Osteocyte (in vitro differentiated cells): ENCODE measurements at places on chromosomes 7 and 10. TPM values are rescaled to one million over a fixed set of nuclear protein-coding genes. Genes with fewer than 3 reads are reported as not detected.
A peak's percentile ranks its signal among the peaks of the same experiment; 100 is the strongest.

Gene SEMA3D
- 18.6 and 19.4 TPM in 2 replicates for total RNA-seq

Gene SKIDA1
- total RNA-seq = 4.3 and 4.9 TPM in 2 replicates

Gene CYREN
- 38.6 and 39.1 TPM in 2 replicates for total RNA-seq

Gene PLEKHS1
- 0.11 TPM in 1 of 2 replicates, not detected in the other for total RNA-seq

Gene FAM180A
- total RNA-seq = 0.24 and 0.34 TPM in 2 replicates

DNA sequence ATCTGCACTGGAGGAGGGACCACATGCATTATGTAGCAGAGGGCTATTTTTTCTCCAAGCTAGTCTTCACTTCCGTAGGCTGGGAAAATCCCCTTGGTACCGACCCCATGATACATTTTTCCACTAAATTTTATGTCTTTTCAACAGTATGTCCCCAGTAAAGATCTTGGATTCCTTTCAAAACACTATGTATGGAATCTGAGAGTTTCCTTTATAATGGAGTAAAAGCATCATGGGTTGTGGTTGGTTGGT lies 4.8 kb upstream of the ZNRF2 start:
- H3K4me3 ChIP-seq = no peak overlapping the region
- H3K27me3 ChIP-seq = peaks cover 16% of the 10 kb centered on the region
- DNase-seq = no peak
- H3K27ac ChIP-seq = no peak overlapping the region
- H3K4me1 ChIP-seq = peaks cover 3% of the 10 kb centered on the region
- no peaks in the 10 kb centered on the region for H3K36me3 ChIP-seq

DNA sequence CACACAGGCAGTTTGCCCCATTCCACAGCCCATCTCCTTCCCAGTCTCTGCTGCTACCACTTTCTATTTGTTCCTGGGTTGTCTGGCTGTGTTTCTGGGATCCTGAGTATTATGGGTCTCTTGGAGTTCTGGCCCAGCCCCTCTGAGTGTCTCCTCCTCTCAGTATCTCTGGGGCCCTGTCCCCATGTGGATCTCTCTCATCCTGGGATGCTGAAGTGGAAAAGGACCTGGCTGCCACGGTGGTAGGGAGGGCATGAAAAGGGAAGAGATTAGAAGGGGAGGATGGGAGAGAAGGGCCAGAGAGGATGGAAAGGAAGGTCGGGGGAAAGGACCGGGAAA lies 54.5 kb upstream of the LBX1 start:
- peaks cover 60% of the 10 kb centered on the region for H3K27me3 ChIP-seq
- H3K27ac ChIP-seq = no peak overlapping the region
- no peak overlapping the region for H3K4me3 ChIP-seq
- H3K36me3 ChIP-seq = no peaks in the 10 kb centered on the region
- DNase-seq = no peak

- H3K4me1 ChIP-seq = no peaks in the 10 kb centered on the region
- no peak overlapping the region for H3K4me3 ChIP-seq
- H3K27ac ChIP-seq = no peak overlapping the region
- peak; percentile 79 for DNase-seq
Measured at GRCh38 chr10:130012129-130012528, 48.1 kb upstream of the EBF3 start.

GRCh38 chr10:83592337-83592935 lies 546.9 kb upstream of the GHITM start:
- no peak overlapping the region for H3K4me3 ChIP-seq
- H3K4me1 ChIP-seq = no peaks in the 10 kb centered on the region
- peaks cover 3% of the 10 kb centered on the region for H3K36me3 ChIP-seq
- no peak overlapping the region for H3K27ac ChIP-seq

DNA sequence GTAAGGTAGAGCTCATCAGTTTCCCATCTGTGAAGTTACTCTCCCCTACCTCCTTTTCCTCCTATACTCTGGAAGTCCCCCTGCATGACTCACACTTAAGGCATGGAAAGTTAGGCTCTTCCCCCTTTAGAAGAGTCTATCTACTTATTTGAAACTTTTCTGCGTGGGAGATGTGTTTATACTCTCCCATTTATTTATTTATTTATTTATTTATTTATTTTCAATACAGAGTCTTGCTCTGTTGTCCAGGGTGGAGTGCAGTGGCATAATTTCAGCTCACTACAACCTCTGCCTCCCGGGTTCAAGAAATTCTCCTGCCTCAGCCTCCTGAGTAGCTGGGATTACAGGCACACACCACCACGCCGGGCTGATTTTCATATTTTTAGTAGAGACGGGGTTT lies 107.5 kb upstream of the JCAD start:
- peaks cover 1% of the 10 kb centered on the region for H3K36me3 ChIP-seq
- no peak for DNase-seq

GRCh38 chr7:106216923-106217542 lies 67.8 kb downstream of the NAMPT start:
- no peak for DNase-seq
- no peaks in the 10 kb centered on the region for H3K36me3 ChIP-seq
- H3K27ac ChIP-seq = peak overlapping the region; percentile 94
- H3K27me3 ChIP-seq = no peaks in the 10 kb centered on the region
- peaks cover 21% of the 10 kb centered on the region for H3K4me1 ChIP-seq
- H3K4me3 ChIP-seq = peak overlapping the region; percentile 40

DNA sequence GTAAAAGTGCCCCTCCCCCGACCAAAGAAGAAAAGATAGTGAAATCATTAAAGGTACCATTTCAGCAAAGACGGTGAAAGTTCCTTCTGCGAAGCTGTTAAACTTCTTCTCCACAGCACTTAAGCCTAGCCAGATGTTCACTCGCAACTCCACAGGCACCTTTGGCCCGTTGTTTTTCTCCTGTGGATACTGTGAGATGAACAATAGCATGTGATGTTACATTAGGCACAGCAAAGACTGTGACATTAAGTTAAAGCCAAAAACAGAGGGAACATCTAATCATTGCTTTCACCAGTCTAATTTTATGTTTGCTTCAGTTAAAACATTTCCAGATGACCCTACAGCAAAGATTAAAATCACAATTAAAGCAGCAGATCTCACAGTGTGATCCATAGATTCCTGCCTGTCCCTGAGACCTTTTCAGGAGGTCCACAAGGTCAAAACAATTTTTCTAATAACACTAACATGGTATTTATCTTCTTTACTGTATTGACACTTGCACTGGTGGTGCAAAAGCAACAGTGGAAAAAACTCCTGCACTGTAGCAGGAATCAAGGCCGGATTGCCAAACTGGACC lies 112.5 kb downstream of the MYOF start:
- peaks cover 7% of the 10 kb centered on the region for H3K4me1 ChIP-seq
- H3K27me3 ChIP-seq = no peaks in the 10 kb centered on the region
- H3K27ac ChIP-seq = no peak overlapping the region
- no peak for DNase-seq
- peaks cover 82% of the 10 kb centered on the region for H3K36me3 ChIP-seq

GRCh38 chr7:155331396-155331795 lies 33.7 kb downstream of the INSIG1 start:
- H3K36me3 ChIP-seq = no peaks in the 10 kb centered on the region
- no peak overlapping the region for H3K27ac ChIP-seq
- peaks cover 6% of the 10 kb centered on the region for H3K27me3 ChIP-seq
- no peak for DNase-seq
- no peaks in the 10 kb centered on the region for H3K4me1 ChIP-seq
- no peak overlapping the region for H3K4me3 ChIP-seq
